Naive B cell (primary cell): ENCODE measurements at places on chromosomes 1 and 21.
A peak's percentile ranks its signal among the peaks of the same experiment; 100 is the strongest.

DNA sequence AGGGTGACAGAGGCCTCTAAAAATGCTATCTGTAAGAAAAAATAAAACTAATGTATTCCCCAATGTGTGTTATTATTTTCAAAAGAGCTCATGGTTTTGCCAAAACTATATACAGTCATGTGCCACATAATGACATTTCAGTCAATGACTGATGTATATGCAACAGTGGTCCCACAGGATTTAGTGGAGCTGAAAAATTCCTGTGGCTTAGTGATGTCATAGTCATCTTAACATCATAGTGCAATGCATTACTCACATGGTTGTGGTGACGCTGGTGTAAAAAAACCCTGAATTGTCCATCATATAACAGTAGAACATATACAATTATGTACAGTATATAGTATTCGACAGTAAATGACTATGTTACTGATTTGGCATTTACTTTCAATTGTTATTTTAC is 172.4 kb downstream of the CACNA1E start:
- no peak for DNase-seq

- no peak for DNase-seq
Observed at GRCh38 chr1:64955097-64956009, 11.0 kb downstream of the JAK1 start.

DNA sequence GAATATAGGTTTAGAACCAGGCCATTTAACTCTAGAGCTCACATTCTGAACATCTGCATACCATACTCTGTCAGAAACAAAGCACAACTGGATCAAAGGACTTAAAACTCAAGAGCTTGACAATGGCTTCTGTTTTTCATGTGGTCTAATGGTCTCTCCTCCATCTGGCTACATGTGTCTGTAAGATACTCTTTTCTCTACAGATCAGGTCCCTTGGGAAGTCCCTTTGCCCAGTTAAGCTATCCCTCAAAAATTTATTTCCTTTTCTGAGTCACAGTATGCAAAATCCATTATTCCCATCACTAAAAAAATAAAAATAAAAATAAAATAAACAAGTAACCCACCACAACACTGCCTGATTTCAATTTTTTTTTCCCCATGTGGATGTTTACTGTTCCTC is 357.0 kb upstream of the PRMT6 start:
- DNase-seq, result no peak

DNA sequence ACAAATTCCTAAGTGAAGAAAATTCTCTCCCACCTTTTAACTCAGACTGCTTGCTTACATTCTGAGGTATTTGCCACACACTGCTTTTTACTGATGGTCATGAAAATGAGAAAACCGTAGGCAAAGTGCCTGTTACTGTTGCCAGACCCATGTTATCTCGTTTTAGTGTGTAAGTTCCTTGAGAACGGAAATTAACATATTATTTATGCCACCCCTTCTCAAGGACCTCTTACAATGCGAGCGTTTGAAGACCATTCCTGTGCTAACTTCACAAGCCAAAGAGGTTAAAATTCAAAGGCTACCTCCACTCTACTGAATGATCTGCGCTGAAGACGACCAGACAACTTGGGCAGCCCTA is 509 bp downstream of the NVL start:
- no peak for DNase-seq

GRCh38 chr1:18144916-18145647 is 37.5 kb downstream of the IGSF21 start:
- no peak for DNase-seq

DNA sequence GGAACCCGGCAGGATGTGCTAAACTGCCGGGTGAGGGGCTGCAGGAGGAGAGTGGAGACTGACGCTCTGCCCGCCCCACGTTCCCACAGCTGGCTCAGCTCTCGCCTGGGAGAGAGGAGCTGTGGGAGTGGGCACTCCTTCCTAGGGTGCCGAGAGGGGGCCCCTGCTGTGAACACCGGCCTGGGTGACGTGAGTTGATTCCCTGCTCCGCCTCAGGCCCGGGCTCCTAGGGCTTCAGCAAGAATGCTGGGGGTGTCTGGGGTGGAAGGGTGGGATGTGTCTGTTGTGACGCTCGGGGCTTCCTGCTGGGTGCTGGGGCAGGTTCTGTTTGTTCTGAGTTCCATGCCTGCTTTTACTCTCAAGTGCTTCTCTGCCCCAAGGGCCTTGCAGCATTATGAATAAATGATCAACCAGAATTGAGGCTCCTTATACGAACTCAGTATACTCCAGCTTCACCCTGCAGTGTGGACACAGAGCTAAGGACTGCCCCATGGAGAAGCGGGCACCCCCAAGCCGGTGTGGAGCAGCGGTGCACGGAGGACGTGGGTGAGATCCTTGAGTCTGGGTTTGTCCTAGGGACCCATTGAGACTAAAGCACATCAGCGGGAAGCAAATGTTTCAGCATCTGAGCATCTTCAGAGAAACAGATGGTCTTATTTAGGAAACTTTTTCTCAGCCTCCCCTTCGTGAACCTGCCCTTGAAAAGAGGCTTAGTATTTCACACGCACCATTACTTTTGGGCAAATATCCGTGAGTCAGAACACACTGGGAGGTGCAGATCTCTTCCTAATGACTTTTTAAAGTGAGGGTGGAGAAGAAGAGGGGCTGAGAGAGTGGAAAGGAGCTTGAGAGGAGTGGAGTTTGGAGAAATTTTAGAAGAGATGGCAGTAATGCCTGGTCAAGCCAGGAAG is 41.7 kb downstream of the SYT6 start:
- DNase-seq, result no peak

GRCh38 chr21:43194303-43195120 is 25.7 kb downstream of the CRYAA start:
- DNase-seq, result no peak

DNA sequence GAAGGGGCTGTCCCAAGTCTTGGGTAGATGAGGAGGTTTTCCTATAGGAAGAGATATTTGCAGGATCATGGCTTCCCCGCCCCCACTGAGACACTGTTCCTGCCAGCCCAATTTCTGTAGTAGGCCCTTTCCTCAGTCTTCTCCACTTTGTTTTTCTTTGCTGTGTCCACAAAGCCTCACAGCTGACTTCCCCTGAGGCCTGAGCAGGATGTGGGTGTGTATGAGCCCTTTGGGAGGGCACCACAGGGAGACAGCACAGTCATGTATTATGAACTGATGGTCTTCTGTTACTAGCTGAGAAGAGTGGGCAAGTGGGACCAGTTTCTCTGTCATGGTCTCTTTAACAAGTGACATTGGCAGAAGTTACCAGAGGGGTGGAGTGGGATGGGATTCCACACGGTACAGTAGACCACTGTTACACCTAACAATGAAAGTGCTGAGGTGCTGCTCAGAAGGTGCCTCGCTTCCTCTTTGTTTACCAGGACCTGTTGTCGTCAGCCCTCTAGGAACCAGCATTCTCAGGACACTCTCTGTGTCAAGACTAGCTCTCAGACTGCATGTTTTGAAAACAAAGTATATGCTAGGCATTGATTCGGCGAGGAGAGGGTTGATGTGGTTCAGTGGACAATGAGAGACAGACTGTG is 253.8 kb upstream of the HOOK1 start:
- DNase-seq, result peak; percentile 35

DNA sequence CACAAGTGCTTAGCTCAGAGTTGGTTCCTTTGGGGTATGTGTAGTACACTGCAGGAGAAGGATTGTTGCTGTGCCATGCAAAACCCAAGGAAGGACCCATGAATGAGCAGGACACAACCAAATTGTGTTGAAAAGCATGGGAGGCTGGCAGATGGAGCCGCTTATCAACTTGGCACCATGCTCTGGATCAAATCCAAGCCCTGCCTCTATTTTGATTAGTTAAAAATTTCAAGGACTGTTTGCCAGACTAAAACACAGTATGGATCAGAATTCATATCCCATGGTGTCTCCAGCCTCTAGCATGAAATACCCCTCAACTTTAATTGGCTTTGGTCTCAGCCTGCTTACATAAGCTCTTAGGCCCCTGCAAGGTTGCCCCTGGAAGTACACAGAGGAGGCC is 27.8 kb downstream of the CCDC185 start:
- no peak for DNase-seq

DNA sequence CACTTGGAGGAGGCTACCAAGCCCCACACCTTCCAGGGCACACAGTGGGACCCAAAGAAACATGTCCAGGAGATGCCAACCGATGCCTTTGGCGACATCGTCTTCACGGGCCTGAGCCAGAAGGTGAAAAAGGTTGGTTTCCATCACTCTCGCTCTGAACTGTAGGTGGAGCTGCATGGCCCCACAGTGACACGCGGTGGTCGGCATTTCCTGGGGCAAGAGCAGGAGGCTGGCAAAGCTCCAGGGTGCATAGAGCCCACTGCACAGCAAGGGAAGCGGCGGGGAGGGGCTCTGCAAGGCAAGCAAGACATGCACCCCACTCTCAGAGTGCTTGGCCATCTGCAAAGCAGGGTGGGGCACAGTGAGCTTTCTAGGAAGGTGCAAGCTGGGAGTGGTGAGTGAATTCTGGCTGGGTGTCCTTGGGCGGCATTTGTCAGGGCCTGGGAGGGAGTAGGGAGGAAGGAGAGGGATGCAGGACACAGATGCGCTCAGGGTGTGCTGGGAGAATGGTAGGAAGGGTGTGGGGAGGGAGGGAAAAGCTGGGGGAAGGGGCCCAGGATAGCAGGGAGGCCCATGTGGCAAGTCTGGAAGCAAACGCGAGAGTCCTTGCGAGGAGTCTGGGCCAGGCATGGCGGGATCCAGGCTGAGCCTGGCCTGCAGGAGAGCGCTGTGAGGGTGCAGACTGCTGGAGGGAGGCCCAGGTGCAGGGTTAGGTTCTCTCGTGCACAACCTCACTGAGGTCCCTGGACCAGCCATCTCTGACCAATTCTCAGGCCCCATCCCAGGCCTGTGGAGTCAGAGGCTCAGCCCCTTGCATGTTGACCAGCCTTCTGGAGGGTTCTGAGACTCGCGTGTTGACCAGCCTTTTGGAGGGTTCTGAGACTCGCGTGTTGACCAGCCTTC is 11.0 kb downstream of the TRPM2 start:
- no peak for DNase-seq

DNA sequence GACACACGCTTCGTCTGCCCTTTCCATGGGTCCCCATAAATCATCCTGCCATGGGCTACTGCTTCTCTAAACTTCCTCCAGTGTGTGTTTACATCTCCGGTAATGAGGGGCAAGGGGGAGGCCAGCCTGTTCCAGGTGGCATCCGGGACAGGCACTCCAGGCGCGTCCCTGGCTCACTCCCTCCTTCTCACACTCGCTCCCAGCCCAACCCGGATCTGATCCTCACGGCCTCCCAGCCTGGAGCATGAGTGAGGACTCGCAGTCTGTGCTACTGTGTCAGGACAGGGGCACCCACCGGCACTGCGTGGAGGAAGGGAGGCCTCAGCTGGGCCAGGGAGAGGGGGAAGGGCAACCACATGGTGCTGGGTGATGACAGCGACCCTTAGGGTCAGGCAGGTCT is 225.4 kb downstream of the TRABD2B start:
- DNase-seq, result no peak

DNA sequence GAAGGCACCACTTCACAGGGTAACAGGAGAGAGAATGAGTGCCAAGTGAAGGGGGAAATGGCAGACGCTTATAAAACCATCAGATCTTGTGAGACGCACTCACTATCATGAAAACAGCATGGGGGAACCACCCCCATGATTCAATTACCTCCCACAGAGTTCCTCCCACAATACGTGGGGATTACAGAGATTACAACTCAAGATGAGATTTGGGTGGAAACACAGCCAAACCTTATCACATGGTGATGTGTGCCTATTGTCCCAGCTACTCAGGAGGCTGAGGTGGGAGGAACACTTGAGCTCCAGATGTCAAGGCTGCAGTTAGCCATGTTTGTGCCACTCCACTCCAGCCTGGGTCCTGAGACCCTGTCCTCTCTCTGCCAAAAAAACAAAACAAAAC is 56.0 kb upstream of the DSCAM start:
- DNase-seq, result no peak

DNA sequence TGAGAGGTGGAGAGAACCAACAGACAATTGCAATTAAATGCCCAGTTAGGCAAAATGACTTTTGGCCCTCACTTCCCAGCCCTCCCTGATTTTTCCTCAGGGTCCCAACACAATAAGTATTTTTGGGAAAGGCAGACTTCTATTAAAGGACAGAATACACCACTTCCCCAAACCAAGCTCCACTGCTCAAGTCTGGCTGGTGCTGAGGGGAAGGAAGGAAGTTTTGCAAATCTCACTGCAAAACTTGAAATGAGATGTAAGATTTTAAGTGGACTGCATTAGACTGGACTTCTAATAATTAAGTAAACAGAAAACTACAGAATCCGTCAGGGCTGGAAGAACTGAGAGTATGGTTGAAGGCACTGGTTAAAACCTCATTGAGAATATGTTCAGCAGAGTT is 32.2 kb upstream of the CD1D start:
- no peak for DNase-seq

DNA sequence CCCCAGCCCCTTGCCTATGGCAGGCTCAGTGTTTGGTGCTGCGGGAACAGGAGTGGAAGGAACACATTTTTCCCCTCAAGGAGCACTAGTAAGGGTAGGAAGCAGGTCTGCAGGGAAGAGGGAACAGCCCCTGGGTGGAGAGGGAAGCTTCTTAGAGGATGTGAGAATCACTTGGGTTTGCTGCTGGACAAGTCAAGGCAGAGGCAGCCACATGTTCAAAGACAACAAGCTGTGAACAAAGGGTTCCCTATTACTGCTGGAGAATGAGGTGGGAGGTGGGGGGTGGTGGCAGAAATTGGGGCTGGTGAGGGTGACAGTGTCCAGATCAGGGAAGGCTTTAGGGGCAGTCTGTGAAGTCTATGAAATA is 24.8 kb upstream of the CITED4 start:
- DNase-seq, result no peak

DNA sequence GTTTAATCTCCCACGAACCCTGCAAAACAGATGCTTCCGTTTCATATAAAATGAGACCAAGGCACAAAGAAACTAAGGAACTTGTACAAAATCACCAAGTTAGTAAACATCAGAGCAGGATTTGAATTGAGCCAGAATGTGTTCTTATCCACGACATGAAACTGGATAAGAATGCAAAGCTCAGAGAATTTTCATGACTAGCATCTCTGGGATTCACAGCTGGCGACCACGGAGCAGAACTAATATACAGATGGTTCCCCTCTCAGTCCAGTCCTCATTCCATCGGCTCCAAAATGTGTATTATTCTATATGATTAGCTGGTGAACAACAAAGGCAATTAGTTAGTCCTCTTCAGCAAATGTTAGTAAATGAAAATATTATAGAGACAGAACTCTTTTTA is 72.3 kb upstream of the ERG start:
- no peak for DNase-seq

DNA sequence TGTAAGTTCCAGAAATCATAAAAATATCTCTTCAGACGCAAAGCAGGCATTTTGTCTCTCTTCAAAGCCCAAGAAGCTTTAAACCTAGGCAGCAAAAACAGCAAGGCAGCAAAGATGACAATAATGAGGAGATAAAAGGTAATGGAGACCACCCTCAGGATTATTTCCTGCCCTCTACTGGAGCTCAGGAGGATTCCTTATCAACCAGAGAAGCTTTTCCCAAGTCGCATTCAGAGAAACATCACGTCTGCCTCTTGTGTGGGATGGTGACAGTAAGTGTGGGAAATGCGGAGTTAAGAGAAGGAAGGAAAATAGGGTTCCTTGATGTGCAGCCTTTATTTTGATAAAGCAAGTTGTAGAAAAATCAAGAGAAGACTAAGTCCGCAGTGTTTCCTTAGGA is 365.8 kb downstream of the RGS7 start:
- no peak for DNase-seq

GRCh38 chr21:45970674-45971615 is 10.6 kb upstream of the COL6A1 start:
- no peak for DNase-seq

- DNase-seq, result no peak
Observed at GRCh38 chr1:30274976-30275621, 448.3 kb downstream of the MATN1 start.
